ENCODE measurements at places on chromosomes 4 and X.
A peak's percentile ranks its signal among the peaks of the same experiment; 100 is the strongest.

DNA sequence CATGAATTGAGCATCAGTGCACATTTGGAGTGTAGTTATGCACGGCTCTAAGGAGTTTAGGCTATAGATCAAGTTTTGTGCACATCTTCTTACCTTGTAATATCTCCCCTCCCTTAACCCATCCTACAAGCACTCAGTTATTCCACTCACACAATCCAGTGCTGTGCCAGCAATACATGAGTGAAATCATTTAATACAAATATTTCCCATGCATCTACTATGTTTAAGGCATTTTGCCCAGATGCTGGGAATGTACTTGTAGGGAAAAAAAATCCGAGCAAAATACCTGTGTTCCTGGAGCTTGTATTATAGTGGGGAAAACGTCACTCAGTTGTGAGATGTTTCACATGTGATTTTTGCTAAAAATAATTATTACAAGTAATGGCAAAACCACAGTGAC lies 191.6 kb upstream of the LDB2 start:
- DNase-seq: no peak

- DNase-seq: no peak
These were observed 315.0 kb downstream of the AFF2 start for GRCh38 chrX:148815218-148815961.

DNA sequence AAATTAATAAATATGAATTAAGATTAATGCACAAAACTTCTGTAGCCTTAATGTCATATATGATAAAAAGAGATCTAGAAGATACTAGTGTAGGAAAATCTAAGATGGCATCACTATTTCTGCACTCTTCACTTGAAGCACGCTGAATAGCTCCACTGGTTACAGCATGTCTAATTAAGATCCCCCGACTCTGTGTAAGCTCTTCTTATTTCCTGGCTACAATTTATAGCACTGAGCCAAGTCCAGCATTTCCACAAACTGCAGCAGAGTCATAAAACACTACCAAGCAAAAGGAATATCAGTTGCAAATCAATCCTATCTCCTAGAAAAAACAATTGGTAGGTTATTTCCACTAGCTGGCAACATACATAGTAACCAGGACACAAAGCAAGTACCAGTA lies 1.3 kb upstream of the CCNA2 start:
- no peak for DNase-seq

DNA sequence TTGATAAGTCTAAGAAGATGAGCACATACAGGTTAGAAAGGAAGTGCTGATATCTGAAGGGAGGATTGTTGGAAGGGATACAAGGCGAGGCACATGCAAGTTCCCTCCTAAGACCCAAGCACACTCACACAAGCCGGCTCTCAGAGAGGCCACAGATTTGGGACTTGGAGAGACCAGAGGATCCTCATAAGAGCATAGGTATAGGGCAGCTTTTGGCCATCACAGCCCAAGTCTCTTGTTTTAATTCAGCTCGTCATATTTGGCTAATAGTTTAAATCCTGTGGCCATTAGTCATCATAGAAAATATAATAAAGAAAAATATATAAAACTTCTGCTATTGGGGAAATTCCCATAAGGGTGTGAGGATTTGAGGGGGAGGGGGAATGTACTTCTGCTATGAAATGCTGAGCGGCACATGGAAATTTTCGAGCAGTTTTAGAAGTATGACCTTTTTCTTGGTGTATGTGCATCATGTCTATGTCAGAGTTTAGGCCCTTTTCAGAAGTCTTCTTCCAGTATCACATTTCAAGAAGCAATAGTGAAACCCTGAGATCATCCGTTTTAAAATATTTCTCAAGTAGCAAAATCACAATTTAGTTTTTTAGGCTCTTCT lies 97.7 kb downstream of the NFKB1 start:
- no peak for DNase-seq

DNA sequence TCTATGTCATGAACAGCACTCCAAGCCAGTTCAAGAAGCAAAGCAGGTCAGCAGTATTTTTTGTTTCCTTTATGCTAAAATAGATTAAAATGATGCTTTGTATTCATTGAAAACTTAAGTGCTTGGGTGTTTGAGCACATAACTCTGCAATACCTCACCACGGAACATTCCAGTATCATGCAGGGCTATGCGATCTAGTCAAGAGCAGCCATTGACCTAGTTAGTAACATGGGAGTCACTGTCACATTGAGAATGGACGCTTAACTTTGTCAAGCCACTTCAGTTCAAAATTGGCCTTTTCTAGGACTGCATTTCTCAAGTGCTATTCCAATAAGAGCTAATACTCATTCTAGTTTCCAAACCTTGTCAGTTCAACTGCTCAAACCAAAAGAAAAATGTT lies 160.1 kb upstream of the FSTL5 start:
- DNase-seq: no peak

- no peak for DNase-seq
These were observed 21.7 kb downstream of the RBPJ start for GRCh38 chr4:26342328-26343037.

GRCh38 chr4:14151101-14151500 lies 523.6 kb upstream of the BOD1L1 start:
- no peak for DNase-seq

DNA sequence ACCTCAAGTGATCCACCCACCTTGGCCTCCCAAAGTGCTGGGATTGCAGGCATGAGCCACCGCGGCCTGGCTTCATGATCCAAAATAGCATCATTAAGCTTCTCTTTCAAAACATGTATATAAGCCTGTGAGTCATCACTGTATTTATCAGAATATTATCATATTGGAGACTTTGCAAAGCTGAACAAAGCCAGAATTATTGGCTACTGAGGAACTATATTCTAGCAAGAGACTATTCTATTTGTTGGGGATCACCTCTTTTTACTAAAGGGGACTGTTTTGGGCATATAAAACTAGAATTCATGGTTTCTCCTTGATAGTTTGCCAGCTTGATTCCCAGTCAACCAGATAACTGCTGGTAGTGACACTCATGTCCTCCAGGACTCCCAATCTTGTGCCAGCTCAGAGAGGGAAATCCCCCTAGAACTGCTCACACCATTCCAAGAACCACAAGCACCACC lies 40.1 kb downstream of the TET2 start:
- no peak for DNase-seq

DNA sequence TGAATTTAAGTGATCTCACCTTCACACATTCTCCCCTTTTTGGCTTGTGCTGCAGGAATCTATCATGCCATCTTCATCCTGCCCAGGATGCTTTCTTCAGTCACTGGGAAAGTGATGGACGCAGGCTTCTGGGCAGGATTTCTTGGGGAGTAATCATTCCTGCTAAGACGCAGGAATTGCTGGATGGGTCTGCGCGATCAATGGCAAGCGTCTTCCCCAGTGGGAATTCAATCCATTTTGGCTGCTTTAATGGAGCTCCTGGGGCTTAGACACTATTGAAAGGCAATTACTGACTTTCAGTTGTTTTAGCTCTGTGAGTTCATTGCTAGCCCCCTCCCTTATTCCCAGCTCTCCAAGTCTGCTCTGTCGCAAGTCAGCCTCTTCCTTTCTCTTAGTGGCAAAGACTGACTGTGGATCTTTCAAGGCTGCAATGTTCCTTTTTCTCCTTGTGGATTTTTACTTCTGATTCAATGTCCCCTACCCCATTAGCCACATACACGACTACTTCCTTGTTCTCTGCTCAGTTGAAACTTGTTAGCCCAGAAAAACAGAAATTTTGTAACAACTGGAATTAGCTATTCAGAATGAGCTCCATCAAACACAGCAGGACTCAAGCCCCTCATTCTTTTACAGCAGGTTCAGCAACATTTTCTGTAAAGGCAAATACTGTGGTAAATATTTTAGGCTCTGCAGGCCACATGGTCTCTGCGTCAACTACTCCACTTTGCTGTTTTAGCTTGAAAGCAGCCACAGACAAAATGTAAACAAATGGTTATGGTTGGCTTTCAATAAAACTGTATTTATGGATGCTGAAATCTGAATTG lies 154.9 kb downstream of the ASB9 start:
- DNase-seq: peak; percentile 4

DNA sequence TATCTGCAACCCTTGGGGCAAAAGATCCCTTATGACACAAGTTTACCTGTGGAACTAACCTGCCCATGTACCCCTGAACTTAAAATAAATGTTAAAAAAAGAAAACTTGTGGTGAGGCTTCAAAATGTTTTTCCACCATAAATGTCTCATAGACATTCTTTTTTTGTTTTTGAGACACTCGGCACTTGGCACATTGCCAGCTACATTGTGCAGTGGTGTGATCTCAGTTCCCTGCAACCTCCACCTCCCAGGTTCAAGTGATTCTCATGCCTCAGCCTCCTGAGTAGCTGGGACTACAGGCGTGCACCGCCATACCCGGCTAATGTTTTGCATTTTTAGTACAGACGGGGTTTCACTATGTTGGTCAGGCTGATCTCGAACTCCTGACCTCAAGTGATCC lies 528.9 kb upstream of the CXorf51A start:
- DNase-seq: no peak

DNA sequence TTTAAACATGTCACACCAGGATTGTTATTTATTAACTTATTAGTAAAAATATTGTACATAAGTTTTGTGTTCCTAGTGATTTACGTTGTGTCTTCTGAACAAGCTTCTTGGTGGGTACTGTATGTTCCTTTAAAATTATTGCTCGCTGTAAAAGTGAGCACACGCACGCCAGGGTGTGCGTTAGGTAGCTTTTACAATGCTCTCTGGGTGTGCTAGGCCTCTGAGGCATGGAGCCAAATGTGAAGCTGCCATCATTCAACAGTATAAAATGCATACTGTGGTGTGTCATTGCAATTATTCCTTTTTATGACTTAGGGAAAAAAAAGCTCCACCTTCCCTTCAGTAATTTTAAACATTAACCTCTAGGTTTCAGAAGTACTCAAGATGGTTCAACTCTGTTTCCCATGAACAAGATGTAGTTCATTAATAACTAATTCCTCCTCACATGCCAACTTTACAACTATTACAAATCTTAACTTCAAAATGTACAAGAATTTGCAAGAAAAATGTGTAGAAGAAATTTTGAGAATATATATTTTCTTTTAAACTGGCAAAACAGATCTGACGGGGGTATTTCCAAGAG lies 42.4 kb downstream of the ATOH1 start:
- no peak for DNase-seq

DNA sequence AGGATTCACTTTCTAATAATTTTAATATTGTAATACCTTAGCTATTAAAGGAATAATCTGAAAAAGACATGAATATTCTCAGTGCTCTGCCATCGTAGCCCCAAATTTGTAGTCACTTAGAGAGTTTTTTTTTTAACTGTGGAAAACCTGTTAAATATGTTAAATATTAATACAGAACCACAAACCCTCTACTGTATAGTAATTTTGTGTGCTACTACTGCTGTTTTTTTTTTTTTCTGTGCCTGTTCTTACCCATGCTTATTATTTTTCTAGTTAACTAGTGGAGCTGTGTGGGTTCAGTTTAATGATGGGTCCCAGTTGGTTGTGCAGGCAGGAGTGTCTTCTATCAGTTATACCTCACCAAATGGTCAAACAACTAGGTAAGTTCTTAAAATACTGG lies 15.8 kb downstream of the PLK4 start:
- DNase-seq: no peak

DNA sequence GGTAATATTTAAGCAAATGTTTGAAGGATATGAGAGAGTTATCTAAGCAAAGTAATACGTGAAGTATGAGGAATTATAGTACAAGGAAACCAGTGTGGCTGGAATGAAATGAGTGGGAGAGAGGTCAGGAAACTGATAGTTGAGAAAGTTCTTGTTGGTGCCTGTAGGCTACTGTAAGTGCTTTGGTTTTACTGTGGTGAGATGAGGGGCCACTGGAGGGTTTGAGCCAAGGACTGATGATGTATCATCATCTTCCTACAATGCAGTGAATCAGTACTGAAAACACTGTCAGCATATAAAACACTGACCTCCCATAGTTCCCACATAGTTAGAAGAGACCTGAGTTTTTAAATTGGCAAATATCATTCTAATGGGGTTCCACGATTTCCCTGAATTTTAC lies 367.5 kb upstream of the CTSO start:
- no peak for DNase-seq

GRCh38 chrX:135931644-135932487 lies 38.4 kb downstream of the SAGE1 start:
- DNase-seq: peak; percentile 41

- no peak for DNase-seq
These were observed 90.5 kb downstream of the TBL1X start for GRCh38 chrX:9555354-9555753.

DNA sequence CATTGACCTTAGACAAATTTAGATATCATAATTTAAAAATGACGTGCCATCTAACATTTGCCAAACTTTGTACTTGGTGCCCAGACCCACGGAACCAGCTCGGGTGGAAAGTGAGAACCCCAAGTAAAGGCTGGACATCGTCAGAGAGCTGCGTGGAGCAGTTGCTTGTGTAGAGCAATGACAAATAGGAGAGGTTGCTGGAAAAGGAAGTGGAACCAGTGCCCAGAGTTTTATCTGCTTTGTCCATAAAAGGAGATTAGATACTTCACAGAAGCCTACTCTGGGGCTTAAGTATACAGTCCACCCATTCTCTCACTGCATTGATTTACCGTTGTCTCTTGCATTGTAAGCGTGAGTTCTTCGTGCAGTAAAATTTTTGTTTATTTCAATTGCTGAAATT lies 5.4 kb upstream of the TBC1D1 start:
- no peak for DNase-seq

- DNase-seq: no peak
These were observed 14.7 kb downstream of the BCORL1 start for GRCh38 chrX:129997086-129997485.

DNA sequence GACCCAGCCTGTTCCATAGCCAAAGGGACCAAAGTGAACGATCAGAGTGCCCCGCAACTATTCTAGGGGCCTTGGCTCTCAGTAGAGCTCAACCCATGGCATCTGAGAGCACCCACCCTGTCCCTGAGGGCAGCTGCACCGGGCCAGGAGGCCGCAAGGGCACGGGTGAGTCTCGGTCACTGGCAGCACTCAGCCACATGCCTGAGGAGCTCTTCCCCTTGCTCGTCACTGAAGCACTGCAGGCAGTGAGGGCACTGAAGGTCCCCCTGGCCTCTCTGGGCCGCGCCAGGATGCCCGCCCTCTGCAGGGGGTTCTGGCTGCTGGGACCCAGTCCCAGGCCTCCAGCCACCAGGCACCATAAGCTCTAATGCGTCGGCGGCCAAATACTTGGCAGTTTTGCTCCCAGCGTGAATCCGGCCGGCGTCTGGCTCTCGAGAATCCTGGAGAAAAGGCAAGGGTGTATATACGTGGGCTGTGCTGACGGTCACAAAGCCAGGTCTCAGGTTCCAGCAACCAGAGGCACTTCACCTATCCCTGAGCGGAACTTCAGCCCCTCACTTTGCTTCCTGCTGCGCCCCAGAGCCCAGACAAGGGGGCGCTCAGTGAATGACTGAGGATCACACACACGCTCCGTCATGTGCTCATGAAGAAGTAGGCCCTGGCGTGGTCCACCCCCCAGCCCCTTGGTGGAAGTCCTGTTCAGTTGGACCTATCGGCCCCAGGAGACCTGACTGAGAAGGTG lies 13.9 kb downstream of the TNIP2 start:
- DNase-seq: peak; percentile 47

DNA sequence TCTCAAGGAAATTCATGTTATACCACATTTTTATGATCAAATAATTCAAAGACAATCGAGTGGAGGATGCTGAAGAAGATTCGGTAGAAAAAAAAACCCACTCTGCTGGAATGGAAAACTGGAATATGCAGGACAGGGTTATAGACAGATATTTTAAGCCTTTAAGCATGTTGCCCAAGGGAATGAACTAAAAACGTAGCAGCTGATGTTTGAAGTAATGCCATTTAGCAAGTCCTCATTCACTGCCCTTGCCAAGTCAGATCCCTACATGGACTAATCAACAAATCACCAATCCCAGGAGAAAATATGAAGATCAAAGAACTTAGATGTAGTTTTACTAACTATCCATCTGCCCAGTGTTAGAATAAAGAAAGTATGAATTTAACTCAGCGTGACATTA lies 75.6 kb upstream of the ETNPPL start:
- no peak for DNase-seq

All from H7 (cell line).